ENCODE measurements at places on chromosomes 3 and 15.

DNA sequence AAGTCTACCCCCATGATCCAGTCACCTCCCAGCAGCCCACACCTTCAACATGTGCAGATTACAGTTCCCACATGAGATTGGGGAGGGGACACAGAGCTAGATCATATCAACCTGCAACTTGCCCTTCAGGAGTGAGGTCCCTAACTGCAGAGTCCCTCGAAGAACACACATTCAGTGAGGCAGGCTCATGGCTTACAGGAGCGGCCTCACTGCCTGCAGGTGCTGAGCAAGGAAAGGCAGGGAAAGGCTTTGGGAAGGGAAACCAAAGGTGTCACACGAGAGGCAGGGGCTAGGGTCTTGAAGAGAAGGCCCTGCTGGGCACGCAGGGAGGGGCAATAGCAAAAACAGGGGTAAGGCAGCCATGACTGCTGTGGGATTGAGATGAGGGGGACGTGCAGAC, 182.4 kb upstream of the CHRNA7 start:
- DNase-seq, result no peak

DNA sequence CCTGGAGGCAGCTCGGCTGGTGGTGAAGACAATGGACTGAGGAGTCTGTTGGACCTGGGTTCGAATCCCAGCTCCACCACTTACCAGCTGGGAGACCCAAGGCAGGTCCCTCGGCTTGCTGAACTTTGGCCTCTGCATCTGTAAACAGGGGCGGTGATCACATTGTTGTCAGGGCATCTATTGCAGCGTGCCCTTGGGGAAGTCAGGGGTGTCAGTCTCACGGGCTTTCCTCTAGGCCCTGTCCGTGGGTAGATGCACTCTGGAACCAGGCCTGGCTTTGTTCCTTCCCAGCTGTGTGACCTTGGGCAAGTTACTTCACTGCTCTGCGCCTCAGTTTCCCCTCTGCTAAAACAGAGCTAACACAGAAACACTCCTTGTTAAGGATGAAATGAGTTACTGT, 68.8 kb upstream of the SLC6A6 start:
- no peak for DNase-seq

DNA sequence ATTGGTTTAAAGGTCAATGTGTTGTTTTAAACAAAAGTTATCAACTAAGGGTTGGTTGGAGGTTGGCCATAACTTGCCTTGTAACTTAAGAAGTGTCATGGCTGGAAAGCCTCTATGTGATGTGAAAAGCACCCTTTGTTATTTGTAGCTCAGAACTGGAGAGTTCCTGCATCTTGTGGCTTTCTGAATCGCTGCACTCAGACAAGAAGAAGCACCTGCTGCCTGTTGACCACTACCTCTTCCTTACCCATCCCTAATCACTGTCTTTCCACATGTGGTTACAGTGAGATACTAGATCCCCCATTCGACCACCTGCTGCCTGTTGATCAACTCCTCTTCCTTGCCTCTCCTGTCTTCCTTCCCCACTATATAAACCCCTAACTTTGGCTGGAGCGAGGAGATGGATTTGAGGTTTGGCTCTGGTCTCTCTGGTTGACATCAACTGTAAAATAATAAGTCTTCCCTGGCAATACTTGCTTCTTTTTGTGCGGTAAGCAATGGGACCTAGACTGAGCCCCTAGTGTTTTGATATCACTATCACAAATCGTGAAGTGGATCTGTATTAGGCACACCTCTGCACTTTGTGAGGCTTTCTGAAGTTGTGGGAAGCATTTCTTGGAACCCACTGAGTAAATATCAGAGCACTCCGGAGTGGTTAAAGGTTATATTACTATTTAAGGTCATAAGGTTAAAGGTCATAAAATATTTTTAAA, 13.8 kb downstream of the RPL39L start:
- no peak for DNase-seq

- DNase-seq, result no peak
These were observed 102.9 kb downstream of the FNDC3B start for GRCh38 chr3:172142051-172142863.

GRCh38 chr15:101024073-101024695, 105.0 kb downstream of the LRRK1 start:
- DNase-seq, result no peak

DNA sequence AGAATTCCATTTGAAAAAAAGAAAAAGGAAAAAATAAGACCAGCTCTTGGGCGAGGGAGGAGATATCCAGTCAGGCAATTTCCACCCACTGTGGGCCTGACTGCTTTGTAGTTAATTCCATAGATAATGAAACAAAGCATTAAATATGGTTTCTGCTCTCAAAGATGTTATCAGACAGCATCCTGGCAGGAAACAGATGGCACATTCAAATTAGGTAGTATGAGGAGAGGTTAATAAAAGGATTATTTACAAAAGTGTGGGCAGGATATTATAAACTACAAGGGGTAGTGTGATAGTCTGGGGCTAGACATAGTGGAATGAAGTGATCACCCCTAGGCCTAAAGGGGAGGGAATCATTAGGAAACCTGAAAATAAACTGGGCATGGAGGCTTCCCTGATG, 193.2 kb downstream of the CLSTN2 start:
- DNase-seq, result no peak

DNA sequence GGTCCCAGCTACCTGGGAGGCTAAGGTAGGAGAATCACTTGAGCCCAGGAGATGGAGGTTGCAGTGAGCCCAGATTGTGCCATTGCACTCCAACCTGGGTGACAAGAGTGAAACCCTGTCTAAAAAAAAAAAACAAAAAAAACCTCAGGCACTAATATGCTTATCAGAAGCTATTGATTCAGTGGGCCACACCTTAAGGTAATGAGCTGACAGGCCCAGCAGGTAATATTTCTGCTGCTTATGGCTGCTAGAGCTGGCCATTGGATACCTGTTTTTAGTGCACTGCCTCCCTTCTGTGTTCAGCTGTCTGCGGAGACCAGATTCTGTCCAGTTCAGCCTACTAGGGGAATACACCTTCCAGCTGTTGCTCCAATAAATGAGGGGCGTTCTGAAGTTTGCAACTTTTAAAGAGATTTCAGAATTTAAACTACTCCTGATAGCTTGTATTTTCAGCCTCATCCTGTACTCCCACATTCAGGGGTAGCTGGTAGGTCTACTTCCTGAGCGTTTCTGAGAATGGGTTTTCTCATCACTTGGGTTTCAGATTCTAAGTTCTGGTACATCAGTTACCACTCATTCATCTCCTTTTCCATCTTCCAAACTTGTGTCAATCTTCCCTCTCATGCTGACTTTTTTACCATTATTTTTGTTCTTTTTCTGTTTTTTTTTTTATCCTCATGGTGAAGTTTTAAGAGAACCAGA, 69.0 kb downstream of the ATP11B start:
- no peak for DNase-seq

DNA sequence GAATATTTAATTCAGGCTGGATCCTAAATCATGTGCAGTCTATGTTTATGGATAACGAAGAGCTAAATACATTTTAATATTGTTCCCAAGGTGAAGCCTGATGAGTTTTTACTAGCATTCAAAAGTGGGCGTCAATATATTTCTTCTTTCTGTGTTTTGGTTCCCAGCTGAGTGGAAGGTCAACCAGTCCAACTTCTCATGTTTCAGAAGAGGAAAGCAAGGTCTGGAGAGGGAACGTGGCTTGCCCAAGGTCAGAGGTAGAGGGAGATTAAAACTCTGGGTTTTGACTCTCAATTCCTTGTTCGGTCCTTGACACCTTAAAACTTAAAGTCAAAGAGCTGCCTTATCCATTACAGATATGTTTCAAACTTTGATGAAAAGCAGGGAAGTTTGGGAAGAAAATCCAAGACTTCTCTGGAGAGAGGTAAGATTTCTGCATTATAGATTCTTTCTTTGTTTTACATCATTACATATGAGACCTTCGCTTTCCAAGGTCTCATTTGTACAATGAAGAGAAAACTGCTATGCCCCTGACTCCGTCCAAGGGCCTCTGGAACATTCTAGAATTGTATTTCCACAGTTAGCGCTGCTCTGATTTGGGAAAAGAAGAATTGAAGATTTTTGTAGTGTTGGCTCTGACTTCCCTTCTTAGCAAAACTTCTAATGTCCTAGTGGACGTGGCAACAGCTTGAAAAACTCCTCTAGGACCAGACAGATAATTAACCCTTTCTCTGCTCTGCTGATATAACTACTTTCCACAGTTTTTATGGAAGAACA, 57.7 kb upstream of the HES1 start:
- DNase-seq, result no peak

- DNase-seq, result no peak
These were observed 732.9 kb downstream of the VGLL3 start for GRCh38 chr3:86257955-86258641.

- DNase-seq, result no peak
These were observed 59.8 kb downstream of the SFMBT1 start for GRCh38 chr3:52986049-52986448.

GRCh38 chr3:184016811-184017671, 643 bp downstream of the ABCC5 start:
- peak; percentile 3 for DNase-seq

- DNase-seq, result no peak
These were observed 280.2 kb downstream of the LSAMP start for GRCh38 chr3:116165135-116165534.

GRCh38 chr3:154952553-154952952, 127.6 kb upstream of the MME start:
- no peak for DNase-seq

GRCh38 chr3:122014741-122015140, 7.3 kb downstream of the ILDR1 start:
- DNase-seq, result no peak

DNA sequence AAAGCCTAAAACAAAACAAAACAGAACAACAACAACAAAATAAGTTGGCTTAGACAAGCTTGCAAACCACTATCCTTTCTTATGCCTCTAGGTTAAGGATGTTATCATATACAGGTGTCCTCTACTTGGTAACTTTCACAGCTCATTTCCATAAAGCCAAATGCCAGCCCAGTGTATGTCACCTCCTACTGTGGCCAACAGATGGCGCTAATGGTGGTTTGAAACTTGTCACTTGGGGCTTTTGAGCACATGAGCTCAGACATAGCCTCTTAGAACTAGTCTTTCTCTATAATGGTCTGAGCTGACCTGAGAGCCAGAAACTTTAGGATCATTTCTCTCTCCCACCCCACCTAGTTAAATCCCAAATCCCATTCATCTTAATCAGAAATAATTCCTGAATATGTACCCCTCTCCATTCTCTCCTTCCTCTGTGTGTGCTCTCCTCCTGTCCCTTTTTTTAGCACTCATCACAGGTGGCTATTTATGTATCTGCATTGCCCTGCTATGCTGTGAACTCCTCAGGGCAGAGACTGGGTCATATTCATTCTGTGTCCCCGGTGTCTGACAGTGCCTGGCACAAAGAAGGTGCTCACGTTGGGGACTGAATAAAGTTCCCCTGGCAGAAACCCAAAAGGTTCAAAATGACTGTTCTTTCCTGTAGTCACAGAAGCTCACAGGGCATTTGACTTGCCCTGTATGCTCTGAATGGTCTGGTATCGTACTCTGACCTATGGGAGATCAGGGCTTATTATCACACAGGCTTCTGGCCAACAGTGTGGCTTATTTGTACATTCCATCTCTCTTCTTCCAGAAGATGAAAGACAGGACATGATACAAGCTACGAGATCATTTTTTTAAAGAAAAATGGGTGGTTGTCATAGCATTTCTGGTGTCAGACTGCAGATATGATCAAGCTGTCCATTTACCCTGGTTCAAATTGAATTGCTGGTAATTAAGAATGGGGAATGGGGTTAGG, 319.3 kb upstream of the AZI2 start:
- peak; percentile 6 for DNase-seq

DNA sequence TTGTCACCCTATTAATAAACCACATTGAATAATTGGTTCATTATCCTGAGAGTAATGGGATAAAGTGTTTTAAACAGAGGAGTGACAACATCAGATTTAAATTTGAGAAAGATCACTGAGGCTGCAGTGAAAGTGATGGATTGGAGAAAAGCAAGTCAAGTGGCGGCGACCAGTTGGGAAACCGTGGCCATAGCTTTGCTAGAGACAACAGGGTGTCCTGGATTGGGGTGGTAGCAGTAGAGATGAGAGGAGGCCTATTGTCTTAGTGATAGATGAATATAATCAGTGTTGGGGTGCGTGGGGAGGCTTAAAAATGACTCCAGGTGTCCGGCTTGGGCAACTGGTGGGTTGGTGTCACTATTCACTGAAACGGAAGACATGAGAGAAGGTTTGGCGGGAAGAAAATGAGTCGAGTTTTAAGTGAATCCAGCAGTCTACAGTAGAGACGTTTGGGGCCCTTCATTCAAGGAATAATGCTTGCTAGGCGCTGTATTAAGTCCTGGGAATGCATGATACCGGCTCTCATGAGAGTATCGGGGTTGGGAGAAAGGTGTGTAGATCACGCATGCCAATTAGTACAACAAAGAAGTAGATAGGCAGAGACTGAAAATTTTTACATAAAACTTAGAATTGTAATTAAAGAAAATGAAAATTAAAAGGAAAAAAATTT, 819 bp downstream of the NEK4 start:
- no peak for DNase-seq

DNA sequence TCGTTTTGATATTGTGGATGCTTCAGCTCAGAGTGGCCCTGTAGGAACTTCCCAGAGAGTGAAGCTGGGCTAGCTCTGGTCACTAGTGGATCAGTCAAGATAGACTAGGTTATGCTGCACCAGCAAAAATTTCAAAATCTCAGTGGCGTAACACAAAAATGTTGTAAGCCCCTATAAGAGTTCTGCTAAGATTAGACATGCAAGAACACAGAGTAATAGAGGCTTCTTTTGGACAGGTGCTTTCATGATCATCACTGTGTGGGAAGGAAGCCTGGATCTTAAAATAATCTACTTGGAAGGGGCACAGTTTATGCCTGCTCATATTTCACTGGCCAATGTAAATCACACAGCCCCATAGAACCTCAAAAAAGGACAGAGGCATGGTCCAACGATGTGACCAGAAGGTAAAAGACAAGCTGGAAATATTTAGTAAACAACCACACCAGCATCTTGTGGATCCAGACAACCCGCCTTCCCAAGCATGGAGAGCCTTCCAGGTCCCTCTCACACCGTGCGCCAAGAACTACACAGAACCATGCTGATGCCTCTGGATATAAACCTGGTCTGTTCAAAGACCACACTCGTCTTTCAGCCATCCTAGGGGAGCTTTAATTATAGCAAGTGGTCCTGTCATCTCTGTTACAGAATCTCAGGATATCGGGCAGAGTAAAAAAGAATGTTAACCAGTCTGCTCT, 554.3 kb downstream of the EPHB1 start:
- no peak for DNase-seq

DNA sequence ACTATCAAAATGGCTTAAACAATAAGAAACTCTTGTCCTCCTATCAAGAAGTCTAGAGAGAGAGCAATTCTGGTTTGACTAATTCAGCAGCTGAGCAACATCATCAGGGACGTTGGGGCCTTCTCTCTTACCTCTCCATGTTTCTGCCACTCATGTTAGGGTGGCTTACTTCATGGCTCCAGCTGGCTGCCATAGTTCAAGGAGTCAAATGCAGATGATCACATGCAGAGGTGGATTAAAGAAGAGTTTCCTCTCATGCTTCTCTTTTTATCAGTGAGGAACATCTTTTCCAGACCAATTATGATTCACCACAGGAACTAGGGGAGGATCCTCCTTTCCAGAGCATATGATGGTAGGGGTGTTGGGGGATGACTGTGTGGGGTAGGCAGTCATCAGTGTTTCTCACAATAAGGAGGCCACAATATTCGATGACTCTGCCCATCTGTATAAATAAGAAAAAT, 45.5 kb downstream of the NEK11 start:
- no peak for DNase-seq

All from stimulated activated CD8-positive, alpha-beta memory T cell treated with anti-CD3 and anti-CD28 coated beads, Interleukin-15, amount 100 ng/mL, for 1 hour (primary cell).